Activated CD4-positive, alpha-beta T cell treated with anti-CD3 and anti-CD28 coated beads for 36 hours (primary cell): ENCODE measurements at places on chromosomes 16 and 17. TPM values are rescaled to one million over a fixed set of nuclear protein-coding genes. Genes with fewer than 3 reads are reported as not detected.

ABCC11 gene
- 0.07 TPM for total RNA-seq

NPIPA3 gene
- 1.2 TPM for total RNA-seq

GRCh38 chr16:84931506-84931905 lies 79.8 kb downstream of the ZDHHC7 start:
- no peak for DNase-seq
- H3K36me3 ChIP-seq = no peaks in the 10 kb centered on the region
- peaks cover 2% of the 10 kb centered on the region for H3K4me1 ChIP-seq
- H3K4me3 ChIP-seq = peak overlapping the region; percentile 37

DNA sequence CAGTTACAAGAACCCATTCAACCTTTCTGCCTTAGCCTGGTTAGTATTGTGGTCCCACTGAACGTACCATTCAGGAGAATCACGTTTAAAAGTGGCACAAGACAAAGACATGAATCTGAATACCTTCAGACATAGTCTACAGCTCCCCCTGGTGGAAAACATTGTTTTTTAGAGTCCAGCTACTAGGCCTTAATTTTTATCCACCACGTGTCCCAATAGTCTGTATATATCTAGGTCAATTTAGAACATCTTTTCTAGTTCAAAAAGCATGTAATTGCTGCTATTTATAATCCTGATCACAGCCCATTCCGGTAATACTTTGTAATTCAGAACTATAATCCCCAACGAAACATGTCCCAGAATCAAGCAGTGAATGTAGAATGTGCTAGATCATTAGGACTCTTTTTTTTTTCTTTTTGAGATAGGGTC lies 13.7 kb upstream of the GUCY2D start:
- peaks cover 5% of the 10 kb centered on the region for H3K27me3 ChIP-seq
- DNase-seq = peak; percentile 57
- peak overlapping the region; percentile 75 for H3K27ac ChIP-seq
- peak overlapping the region; percentile 73 for H3K4me3 ChIP-seq
- H3K4me1 ChIP-seq = peaks cover 14% of the 10 kb centered on the region

GRCh38 chr17:64707050-64707591 lies 45.0 kb upstream of the SMURF2 start:
- no peak for DNase-seq
- no peak overlapping the region for H3K4me3 ChIP-seq
- no peaks in the 10 kb centered on the region for H3K27me3 ChIP-seq
- H3K27ac ChIP-seq = no peak overlapping the region
- peaks cover 44% of the 10 kb centered on the region for H3K4me1 ChIP-seq
- H3K36me3 ChIP-seq = no peaks in the 10 kb centered on the region

GRCh38 chr17:5699814-5700213 lies 115.5 kb upstream of the NLRP1 start:
- no peak overlapping the region for H3K4me3 ChIP-seq
- DNase-seq = no peak
- no peaks in the 10 kb centered on the region for H3K4me1 ChIP-seq
- H3K27ac ChIP-seq = no peak overlapping the region
- H3K36me3 ChIP-seq = no peaks in the 10 kb centered on the region

STUB1 gene
- 61.1 TPM for total RNA-seq

GRCh38 chr16:46620266-46621005 lies 743 bp downstream of the SHCBP1 start:
- H3K27ac ChIP-seq = peak overlapping the region; percentile 86
- H3K4me3 ChIP-seq = peak overlapping the region; percentile 96
- peaks cover 2% of the 10 kb centered on the region for H3K27me3 ChIP-seq
- H3K4me1 ChIP-seq = peaks cover 16% of the 10 kb centered on the region

GRCh38 chr17:50332196-50332595 lies 13.7 kb upstream of the XYLT2 start:
- peaks cover 5% of the 10 kb centered on the region for H3K27me3 ChIP-seq
- no peaks in the 10 kb centered on the region for H3K36me3 ChIP-seq
- no peak overlapping the region for H3K27ac ChIP-seq
- peaks cover 10% of the 10 kb centered on the region for H3K4me1 ChIP-seq
- H3K4me3 ChIP-seq = no peak overlapping the region
- no peak for DNase-seq

GRCh38 chr16:88453611-88454522 lies 787 bp downstream of the ZFPM1 start:
- peaks cover 27% of the 10 kb centered on the region for H3K4me1 ChIP-seq
- H3K4me3 ChIP-seq = peak overlapping the region; percentile 85
- no peaks in the 10 kb centered on the region for H3K27me3 ChIP-seq
- DNase-seq = peak; percentile 55
- no peaks in the 10 kb centered on the region for H3K36me3 ChIP-seq

DNA sequence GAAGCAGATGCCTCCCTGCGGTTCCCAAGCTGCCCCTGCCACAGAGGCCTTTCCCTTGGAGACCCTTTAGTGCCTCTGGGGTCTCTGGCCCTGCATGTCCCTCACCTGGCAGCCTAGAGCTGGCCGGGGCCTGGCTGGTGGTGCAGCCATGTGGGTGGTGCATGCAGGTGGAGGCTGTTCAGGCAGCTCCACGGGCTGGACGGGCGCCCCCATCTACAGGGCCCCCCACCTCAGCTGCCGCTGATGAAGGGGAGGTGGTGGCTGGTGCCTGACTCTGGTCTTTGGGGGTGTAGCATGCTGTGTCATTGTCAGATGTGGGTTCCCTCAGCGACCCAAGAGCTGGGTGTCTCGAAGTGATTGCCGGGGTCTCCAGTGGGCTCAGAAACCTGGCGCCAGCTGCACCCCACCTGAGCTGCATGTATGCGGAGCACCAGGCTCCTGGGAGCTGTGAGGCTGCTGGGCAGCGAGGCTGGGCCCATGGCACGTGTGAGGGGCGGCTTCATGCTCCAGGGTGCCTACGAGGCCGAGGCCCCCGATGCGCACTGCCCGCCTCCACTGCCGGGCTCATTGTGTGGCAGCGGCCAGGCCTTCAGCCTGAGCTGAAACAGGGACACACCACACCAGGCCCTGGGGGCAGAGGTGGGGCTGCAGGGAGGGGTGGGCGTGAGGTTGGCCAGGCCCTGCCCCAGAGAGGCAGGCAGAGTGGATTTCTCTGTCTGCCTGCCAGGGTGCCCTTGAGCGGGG lies 57.0 kb downstream of the BAIAP2 start:
- no peak for DNase-seq
- H3K4me3 ChIP-seq = no peak overlapping the region
- H3K27ac ChIP-seq = no peak overlapping the region
- H3K27me3 ChIP-seq = no peaks in the 10 kb centered on the region
- H3K4me1 ChIP-seq = peaks cover 34% of the 10 kb centered on the region

CDT1 gene
- 182 TPM for total RNA-seq

DNA sequence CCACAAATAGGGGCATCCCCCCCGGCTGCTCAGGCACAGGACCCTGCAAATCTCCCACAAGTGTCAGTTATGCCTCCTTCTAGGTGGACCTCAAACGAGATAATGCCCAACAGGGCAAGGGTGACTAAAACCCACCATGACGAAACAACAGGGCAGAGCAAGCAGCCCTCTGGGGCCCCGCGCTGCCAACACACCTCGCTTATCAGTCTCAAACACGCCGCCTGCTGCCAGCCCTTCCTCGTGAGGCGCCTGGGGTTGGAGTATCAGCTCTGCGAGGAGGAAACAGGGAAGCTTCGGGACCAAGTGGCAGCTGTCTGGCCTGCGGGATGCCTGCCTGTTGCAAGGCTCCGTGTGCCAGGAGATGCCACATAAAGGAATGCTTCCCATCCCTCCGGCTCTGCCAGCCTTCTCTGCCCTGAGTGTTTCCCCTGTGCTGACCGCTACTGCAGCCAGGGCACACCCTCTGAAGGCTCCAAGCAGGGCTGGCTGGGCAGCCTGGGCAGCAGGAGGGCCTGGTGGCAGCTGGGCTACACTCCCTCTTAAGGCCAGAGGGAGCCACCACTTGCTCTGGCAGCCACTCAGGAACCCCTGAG lies 2.5 kb downstream of the SMIM5 start:
- no peak overlapping the region for H3K4me3 ChIP-seq
- no peak overlapping the region for H3K27ac ChIP-seq
- H3K27me3 ChIP-seq = no peaks in the 10 kb centered on the region

PRDM7 gene
- not detected for total RNA-seq
